ENCODE measurements at places on chromosomes 6 and 20.

DNA sequence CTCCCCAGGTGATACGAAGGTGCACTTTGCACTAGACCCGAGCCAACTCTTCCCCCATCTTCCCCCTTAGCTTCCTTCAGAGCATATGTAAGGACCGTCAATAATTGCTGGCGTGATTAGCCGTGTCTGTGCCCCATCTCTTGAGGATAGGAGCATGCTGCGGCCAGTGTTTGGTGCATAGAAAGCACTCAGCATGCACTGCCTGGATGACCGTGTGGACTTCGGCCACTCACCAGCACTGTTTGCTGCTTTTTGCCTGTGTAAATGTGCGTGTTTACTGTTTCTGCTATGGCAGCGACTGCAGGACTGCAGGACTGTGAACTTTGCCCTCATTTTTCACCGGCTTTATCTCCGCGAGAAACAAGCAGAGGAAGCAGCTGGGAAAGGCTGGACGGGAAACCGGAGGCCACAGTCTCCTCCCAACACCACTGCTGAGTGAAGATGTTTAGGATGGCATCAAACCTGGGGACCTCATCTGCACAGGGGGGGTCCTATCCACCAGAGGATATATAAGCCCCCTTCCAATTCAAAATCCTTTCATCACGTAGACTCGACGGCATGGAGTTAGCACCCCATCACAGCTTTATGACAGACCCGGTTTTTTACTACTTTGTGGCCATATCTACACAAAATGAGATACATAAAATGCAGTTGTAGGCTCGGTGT, 150.6 kb upstream of the AFDN start:
- no peak for DNase-seq

- no peak for DNase-seq
Observed at GRCh38 chr6:80769106-80769505, 662.6 kb downstream of the BCKDHB start.

DNA sequence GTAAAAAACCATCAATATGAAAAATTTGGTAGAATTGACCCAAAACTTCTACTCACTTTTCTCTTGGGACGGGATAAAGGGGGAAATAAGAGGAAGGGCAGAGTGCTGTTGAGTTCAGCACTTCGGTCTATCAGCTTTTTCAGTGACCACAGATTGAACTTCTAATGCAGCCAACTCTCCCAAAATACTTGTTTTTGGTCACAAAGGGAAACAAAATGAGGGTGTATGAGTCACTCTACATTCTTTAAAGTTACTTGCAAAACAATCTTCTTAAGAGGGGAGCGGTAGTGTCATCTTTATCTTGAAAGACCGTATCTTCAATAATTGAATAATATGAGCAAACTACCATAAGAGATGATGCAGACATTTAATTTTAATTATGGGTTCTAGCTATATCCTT, 661.3 kb downstream of the CD109 start:
- DNase-seq, result no peak

- DNase-seq, result no peak
Observed at GRCh38 chr6:16205377-16206144, 32.8 kb upstream of the GMPR start.

- no peak for DNase-seq
Observed at GRCh38 chr6:37258405-37259105, 611 bp upstream of the TMEM217 start.

- DNase-seq, result no peak
Observed at GRCh38 chr6:23175391-23175790, 606.0 kb downstream of the HDGFL1 start.

- DNase-seq, result no peak
Observed at GRCh38 chr20:42895020-42895419, 294.7 kb downstream of the PTPRT start.

- DNase-seq, result no peak
Observed at GRCh38 chr6:145865595-145865994, 51.0 kb upstream of the FBXO30 start.

GRCh38 chr6:129525055-129525454, 184.9 kb downstream of the ARHGAP18 start:
- no peak for DNase-seq

- no peak for DNase-seq
Observed at GRCh38 chr6:17987447-17987696, at the start of gene KIF13A. Gene KIF13A, minus strand, starts transcription at chr6:17987635. Its CDS starts 172 bp downstream, at chr6:17987463.

- DNase-seq, result no peak
Observed at GRCh38 chr6:90311569-90311968, 14.9 kb upstream of the BACH2 start.

- no peak for DNase-seq
Observed at GRCh38 chr6:90415178-90415577, 118.5 kb upstream of the BACH2 start.

Data from activated naive CD4-positive, alpha-beta T cell treated with Interleukin-2 at 50 U/mL for 16 hours (primary cell).